ENCODE measurements at places on chromosomes 12 and 14.

DNA sequence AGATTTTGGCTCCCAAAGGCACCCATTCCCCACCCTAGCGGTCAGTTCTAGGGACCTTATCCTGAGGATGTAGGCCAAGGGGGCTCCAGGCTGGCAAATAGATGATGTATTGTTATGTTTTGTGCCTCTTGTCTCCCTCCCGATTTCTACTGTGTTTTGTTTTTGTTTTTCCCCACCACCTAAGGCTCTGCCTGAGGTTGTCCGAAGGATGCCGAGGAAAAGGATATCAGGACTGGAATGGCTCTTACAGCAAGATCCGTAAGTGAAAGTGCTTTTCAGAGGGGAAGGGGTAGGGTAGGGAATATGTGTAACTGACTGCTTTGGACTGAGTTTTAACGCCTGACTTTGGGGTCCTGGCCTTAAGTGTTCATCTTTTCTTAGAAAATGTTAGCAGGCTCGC, 6.6 kb downstream of the FOXG1 start:
- DNase-seq = no peak

DNA sequence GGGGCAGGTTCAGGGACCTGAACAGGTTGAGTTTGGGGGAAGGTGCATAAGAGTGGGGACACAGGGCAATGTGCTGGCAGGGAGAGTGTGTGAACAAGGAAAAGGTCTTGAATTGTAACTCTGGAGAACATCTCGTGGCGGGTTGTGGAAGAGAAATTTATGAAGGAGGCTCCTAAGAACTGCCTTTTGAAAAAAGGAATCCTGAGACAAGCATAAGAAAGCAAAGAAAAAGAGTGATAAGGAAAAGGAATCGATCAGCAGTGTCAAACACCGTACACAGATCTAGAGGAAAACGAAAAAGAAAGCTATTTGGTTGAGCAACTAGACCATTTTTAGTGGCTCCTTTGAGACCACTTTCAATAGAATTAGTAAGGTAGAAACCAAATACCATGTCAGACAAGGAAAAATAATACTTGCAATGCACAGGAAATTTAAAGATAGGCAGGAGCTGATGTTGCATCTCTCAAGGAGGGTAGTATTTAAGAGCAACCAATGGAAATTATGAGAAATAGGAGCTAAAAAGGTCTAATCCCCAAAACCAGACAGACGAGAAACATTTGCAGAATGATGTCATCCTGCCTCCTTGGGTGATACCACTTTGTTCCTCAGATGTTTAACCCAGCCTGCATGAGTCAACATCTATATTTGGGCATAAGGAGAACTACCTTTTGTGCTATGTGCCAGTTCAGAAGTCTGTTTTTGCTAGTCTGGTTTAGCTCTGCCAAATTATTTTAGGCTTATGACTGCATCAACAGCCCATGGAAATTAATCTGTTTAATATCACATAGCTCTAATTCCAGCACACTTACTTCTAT, 64.5 kb upstream of the STK38L start:
- DNase-seq = peak; percentile 59

DNA sequence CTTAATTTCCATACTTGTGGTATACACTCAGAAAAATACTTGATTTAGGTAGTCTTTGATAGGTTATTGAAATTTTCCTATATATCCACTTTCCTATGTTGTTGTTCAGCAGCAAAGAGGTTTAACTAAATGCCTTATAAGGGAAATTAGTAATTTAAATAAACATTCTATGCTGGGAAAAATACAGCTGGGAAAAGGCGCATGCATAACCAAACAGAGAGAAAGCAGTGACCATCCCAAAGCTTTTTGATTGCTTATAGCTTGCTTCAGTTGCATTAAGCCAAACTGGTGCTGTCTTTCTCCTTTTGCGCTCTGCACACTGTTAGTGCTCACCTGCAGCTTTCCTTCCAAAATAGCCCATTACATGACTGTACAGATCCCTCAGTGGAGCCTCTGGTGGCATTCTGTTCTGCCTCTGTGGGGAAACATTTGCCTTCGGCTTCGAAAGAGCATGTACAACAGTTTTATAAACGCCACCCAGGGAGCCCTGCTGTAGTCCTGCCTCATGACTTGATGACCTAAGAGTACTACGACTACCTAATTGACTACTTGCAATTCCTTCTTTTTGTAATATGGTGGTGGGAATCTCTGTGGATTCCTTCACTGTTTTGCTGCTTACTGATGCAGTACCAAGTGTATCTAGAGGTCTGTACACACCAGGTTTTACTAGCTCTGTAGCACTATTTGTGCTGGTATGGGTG, 120.8 kb downstream of the RALGAPA1 start:
- no peak for DNase-seq

DNA sequence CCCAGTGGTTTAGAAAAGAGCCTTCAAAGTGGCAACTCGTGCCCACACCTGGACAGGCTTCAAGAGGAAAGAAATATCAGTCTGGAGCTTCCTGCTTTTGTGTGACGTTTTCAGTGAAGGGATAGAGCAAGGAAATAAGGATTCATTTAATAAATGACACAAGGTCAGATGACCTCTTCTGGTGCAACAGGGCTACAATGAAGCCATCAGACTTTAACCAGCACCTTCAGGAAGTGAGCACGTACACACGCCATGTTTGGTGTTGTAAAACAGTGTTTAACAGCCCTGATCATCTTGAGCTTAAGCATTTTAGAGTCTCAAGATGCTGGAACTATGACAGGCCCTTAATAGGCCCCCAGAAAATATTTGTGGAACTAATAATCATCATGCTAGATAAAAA, 59.1 kb downstream of the CCDC60 start:
- no peak for DNase-seq

DNA sequence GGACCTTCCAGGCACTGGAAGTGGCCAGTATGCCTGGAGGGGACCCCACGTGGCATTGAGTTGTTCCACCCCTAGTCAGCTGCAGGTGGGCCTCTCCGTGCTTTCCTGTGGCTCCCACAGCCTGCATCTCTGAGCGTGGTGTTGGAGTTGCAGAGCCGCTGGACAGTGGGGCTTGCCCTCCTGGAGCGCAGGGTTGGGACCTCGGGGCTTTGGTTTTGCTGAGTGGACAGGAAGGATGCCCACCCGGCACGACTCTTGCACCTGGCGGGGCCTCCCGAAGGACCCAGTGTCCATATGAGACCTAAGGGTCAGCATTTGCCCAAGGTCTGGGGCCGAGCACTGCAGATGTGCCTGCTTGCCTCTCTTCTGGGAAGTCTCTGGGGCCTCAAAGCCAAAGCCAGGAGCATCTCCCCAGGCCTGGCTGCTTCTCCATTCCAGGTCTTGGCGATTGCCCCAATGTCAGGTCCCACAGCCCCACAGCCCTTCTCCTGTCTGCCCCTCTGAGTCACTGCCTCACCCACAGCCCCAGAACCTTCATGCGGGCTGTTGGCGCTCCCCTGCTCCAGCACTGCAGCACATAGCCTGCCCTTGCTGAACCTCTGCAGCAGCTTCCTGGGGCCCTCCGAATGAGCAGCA, 1.5 kb downstream of the PACS2 start:
- no peak for DNase-seq

GRCh38 chr14:95056476-95056875, 100.9 kb downstream of the DICER1 start:
- DNase-seq = no peak

DNA sequence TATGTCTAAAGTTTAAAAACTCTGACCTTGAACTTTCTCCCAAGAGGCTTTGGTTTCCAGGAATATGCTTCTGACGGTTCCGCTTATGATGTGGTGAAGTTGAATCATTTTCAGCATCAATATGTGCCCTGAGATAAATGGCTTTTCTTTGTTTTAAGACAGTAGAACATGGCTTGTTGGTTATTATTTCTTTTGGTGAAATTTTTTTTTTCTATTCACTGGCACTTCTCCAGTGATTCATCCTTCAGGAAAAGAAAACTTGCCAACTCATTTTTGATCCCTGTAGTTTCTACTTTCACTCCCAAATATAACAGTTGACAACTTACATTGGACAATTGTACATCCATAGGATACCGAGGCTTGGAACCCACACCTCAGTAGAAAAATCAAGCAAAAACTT, 1301.2 kb upstream of the FLRT2 start:
- no peak for DNase-seq

- no peak for DNase-seq
Observed at GRCh38 chr14:26382901-26383685, 214.7 kb downstream of the NOVA1 start.

GRCh38 chr12:108606492-108606891, 8.6 kb upstream of the TMEM119 start:
- no peak for DNase-seq

DNA sequence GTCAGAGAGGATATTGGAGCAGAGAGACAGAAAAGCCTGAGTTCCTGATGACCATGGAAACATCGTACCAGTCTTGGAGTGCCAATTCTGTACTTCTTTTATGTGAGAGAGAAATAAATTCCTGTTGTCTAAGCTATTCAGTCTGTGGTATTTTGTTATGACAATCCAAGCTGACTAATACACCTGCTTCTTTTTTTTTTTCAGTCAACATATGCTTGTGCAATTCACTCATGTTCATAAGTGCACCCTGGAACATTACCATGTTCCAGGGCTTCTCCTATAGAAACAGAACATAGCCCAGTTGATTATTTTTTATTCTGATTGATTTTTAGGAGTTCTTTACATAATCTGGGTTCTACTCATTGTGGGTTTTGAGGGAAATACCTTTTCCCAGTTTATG, 1.7 kb upstream of the CHPT1 start:
- DNase-seq = no peak

- DNase-seq = no peak
Observed at GRCh38 chr12:20415028-20415427, 46.7 kb downstream of the PDE3A start.

GRCh38 chr12:55671746-55672145, 35.1 kb downstream of the OR10P1 start:
- DNase-seq = no peak

DNA sequence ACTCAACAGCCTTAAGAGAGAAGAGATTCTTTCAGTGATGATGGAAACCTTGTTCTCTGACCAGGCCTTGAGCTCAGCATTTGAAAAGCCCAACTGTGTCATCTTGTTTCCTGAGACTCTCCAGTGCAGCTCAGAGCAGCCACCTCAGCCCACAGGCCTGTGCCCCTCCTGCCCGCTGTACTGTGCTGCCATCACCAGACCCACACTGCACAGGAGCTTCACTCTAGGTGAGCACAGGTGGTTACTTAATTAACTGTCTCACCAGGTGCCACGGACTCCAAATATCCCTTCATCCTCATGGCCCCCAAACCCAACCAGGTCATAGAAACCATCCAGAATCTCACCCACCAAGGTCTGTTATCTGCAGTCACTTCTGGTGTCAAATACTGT, 51.3 kb downstream of the JAG2 start:
- DNase-seq = no peak

DNA sequence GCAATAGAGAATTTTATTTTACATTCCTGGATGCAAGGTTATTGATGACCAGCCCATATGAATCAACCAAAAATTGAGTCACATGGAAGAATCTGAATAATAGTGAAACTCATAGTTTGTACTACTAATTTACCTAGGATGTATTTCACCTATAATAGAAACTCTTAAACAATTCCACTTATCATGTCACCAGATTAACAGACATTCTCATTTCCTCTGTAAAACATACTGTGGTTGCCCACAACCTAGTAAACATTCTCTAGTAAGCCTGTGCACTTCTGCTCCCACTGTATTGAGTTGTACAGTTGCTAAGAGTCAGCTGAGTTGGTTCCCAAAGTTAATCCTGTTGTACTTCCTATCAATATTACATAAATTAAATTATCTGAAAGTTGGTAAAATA, 196.6 kb upstream of the TMTC1 start:
- no peak for DNase-seq

GRCh38 chr12:42094277-42094676, 50.4 kb downstream of the GXYLT1 start:
- no peak for DNase-seq

DNA sequence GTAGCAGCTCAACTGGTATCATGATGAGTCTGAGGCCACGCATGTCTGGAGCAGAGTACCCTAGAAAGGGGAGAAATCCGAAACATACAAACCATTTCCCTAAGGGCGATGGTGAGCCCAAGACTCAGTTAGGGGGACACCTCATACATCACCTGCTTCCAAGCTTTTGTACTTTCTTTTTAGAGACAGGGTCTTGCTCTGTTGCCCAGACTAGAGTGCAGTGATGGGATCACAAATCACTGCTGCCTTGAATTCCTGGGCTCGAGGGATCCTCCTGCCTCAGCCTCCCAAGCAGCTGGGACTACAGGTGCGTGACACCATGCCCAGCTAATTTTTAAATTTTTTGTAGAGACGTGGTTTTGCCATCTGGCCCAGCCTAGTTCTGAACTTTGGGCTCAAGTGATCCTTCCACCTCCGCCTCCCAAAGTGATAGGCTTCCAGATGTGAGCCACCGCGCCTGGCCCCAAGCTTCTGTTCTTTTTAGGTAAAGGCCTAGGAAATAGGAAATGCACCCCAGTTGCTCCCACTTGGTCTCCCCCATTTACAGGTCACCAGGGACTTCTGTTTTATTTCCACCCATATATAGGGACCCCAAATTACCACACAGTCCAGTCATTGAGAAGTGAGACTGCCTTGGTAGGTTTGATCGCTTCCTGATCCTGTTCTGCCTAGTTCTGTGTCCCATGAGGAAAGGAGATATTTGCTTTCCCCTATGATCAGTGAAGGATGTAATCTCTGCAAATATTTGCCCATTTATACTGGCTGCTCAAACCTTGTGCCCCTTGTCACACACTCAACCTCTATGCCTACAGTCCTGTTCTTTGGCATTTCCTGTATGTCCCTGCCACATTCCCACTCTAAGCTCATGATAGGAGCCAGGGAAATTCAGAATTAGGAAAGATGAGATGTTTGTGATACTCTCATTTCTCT, at the start of gene APOF:
Gene APOF (minus strand): TSS at position 728 of the 930 bp plus-strand sequence. CDS start 112 bp downstream, at position 616.
- no peak for DNase-seq

DNA sequence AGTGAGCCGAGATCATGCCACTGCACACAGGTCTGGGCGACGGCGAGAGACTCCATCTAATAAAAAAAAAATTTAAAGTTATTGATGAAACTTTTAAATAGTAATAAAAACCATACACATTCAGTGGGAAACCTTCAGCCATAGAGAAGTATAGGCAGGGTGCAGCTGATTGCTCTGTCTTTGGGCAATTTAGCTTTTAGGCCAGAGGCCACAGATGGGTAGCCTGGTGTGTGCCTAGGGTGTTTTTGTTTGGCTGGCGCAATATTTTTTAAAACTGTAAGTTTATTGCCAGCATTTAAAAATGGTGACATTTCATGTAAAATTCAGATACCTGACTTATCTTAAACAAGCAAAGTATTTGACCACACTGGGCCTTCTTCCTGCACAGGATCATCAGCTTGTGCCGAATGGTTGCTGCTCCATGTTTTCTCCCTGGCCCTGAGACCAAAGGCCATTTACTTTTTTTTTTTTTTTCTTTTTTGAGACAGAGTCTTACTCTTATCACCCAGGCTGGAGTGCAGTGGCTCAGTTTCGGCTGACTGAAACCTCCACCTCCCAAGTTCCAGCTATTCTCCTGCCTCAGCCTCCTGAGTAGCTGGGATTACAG, 16.2 kb downstream of the EXD2 start:
- no peak for DNase-seq

- no peak for DNase-seq
Observed at GRCh38 chr14:26594148-26594547, 3.7 kb downstream of the NOVA1 start.

DNA sequence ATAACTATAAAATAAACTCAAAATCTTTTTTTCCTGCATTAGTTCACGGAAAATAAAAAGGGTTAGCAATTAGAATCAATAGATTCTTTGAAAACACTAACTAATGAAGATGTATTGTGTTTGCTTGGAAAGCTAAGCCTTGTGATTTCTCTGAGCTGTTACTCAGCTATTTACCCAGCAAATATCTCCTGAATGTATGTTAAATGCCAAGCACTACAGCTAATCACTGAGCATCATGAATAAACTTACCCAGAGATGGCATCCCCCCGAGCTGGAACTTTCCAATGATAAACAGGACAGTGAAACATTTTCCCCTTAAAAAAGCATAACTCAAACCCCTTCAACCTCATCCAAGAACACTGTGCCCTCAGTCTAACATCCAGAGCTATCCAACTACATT, 71.2 kb downstream of the SLC2A13 start:
- DNase-seq = no peak

Measured in GM10248 (cell line).